ENCODE measurements at places on chromosomes 6 and 20.

GRCh38 chr6:42710316-42710715 is 12.1 kb downstream of the PRPH2 start:
- no peak for DNase-seq

GRCh38 chr6:116157391-116157790 is 31.5 kb upstream of the COL10A1 start:
- no peak for DNase-seq

- DNase-seq = no peak
Measured at GRCh38 chr20:37737826-37738420, 44.1 kb downstream of the CTNNBL1 start.

DNA sequence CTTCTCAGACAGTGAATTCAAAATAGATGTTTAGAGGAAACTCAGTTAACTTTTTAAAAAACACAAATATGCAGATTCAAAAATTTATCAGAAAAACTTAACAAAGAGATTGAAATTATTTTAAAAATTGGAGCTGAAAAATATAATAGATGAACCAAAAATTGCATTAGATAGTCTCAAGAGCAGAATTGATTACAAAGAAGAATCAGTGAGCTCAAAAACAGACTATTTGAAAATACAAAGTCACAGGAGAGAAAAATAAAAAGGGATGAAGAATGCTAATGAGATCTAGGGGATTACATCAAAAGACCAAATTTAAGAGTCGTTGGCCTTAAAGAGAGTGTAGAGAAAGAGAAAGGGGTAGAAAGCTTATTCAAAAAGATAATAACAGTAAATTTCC is 700.5 kb downstream of the COL12A1 start:
- no peak for DNase-seq

DNA sequence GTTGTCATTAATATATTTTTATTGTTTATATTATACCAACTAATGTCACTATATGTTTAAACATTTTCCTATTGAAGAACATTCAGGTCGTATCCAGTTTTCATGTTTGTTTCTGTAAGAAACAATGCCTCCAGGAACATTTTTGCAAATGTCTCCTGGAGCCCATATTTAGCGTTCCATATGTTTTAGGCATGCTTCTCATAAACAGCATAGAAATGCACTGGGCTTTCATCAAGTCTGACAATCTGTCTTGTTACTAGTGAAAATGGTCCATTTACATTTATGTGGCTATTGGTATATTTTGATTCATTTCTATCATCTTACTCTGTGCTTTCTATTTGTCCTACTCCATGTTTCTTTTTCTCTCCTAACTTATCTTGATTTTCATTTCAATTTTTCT is 431.7 kb downstream of the TFAP2A start:
- no peak for DNase-seq

DNA sequence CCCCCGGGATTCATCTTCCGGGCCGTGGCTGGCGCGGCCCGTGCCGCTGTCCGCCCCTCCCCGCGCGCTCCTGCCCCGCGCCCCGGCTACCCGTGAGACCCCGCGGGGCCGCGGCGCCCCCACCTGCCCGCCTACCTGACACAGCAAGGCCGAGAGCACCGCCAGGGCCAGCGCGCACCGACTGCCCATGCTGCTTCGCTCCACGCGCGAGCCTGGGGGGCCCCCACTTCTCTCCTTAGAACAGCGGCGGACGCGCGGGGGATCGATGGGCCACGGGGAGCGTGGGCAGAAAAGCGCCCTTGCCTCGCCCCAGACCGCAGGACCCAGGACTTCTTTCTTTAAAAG is 955 bp downstream of the DLL1 start:
- no peak for DNase-seq

- no peak for DNase-seq
Measured at GRCh38 chr6:134464690-134465411, 146.9 kb upstream of the SGK1 start.

- no peak for DNase-seq
Measured at GRCh38 chr6:32208996-32209395, 14.9 kb downstream of the NOTCH4 start.

- DNase-seq = peak; percentile 91
Measured at GRCh38 chr20:46117704-46118467, at the start of gene CD40. Gene CD40, plus strand, starts transcription at chr20:46118314. Its CDS starts 30 bp downstream, at chr20:46118344.

DNA sequence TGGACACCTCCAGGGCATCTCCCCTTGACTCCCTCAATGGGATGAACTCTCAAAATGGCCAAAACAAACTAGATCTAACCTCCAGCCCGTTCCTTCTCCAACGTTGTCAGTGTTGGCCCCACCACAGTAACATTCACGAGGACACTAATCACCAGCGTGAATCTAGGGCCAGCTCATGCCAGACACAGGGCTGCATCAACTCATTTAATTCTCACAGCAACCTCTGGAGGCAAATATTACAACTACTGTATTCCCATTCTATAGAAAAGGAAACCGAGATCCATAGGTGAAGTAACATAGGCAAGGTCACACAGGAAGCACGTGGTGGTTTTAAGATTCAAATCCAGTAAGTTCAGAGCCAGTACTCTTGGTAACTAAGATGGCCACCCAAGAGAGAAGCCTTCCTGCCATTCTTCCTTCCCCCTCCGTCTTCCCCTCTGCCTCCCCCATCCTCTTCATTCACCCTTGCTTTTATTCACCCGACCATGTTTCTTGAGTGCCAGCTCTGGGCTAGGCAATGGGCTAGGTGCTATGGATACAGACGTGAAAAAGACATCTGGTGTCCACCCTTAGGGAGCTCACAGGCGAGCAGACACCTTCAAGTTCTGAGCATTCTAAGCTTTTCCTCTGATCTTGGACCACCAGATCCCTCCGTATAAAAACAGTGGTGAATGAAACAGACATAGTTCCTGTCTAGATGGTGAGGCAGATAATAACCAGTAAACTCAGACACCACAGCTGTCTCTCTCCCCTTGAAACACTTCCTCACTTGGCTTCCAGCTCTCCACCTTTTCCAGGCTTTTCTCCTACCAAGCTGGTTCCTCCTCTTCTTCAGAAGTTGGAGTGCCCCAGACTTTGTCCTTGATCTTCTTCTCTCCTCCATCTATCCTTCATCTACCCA is 9.6 kb downstream of the CCM2L start:
- DNase-seq = no peak

DNA sequence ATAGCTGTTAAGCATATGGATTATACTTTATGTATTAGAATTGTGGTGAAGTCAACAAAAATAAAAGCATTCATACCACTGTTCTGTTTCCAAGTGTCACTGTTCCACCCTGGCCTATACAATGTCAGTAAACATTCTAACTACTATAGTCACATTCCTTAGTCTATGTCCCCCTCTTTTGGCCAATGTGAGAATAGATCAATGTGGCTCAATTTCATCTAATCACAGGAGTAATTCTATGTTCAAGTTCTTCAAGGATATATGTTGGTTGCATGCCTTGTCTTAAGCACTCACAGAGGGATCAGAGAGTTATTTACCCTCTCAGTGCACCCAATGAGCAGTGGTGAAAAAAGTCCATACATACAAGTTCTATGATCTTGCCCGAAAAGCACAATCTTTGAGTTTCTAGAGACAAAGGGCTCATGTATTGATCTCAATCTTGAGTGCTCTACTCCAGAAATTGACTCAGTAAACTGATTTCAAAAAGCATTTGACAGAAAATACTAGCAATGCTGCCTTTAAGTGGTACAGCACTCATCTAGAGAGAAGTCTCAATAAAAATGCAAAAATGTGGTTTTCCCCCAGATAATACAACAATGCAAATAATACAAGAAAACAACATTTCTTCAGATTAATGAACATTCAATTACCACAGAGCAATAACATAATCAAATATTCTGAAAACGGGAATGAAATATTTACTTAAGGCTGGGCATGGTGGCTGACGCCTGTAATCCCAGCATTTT is 16.5 kb downstream of the SMLR1 start:
- DNase-seq = no peak

- DNase-seq = no peak
Measured at GRCh38 chr6:44800784-44801592, 413.5 kb downstream of the CDC5L start.

DNA sequence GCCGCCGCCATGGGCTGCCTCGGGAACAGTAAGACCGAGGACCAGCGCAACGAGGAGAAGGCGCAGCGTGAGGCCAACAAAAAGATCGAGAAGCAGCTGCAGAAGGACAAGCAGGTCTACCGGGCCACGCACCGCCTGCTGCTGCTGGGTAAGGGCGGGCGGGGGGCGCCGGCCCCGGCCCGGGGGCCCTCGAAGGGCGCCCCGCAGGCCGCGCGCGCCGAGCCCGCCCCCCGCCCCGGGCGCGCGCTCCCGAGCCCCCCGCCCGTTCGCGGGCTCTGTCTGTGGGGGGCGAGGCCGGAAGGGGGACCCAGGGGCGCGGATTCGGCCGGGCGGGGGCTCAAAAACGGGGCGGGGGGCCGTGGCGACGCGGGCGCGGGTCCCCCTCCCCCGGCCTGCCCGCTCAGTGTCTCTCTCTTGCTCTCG is 39.2 kb downstream of the GNAS start:
- DNase-seq = peak; percentile 45

DNA sequence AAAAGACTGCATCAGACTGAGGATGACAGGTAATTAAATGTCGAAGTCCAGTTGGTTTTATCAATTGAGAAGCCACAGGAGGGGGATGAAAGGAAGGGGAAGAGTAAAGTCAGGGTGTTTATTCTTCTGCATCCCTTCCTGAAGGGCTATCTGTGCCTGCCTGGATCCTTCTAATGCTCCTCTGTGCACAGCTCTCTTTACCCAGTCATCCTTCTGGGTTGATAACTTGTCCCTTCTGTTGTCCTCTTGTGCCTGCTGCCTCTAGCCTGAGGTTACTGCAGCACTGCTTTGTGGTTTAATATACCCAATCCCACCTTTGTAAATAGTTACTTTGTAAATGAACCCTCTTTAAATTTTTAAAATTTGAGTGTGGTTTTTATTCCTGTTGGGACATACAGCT is 1127.3 kb downstream of the EPHA7 start:
- no peak for DNase-seq

DNA sequence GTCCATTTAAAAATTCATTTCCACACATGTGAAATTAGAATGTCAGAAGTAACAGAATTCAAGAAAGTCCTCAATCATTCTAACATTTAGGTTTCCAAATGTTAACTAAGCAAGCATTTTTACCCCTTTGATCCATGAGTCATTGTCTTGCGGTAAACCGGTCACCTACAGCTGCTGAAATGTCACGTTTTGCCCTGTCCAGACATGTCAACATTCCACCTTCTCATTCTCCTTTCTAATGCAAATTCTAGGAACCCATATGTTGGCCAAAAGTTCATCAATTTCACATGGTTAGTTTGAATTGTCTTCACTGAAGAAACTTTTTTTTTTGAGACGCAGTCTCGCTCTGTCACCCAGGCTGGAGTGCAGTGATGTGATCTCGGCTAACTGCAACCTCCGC is 117.2 kb downstream of the IPCEF1 start:
- no peak for DNase-seq

DNA sequence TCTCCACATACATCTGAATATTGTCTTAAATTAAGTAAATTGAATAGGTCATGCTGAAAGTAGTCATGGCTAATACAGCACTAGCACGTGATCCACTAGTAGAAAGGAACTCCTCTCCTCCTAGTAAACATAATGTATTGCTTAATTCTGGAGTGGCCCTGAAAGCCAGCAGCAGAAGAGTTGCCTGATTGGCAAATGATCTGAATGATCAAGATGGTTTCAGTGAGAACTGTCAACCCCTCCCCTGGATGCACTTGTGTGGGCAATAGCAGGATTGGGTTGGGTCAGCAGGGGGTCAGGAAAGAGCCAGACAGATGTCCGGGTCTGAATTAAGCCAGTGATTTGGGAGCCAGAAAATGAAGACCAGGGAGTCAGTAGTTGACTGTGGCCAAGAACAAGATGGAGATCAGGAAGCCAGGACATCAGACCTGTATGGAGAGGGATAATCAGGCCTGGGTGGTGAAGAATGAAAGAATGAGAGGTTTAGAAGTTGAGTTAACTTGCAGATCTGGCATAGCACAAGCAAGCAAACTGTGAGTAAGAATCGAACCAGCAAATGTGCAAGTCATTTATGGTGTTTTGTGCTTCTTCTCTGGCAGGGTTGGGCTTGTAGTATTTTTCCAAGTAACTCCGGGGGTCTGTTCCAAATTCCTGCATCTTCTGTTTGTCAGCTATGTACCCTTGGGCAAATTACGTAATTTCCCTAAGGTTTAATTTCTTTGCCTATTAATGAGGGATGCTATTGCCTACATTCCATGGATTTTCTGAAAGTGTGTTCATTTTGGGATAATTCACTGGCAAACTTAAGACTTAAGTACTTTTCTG is 304.9 kb downstream of the CD109 start:
- no peak for DNase-seq

- no peak for DNase-seq
Measured at GRCh38 chr6:18242062-18242851, 22.1 kb downstream of the DEK start.

- DNase-seq = no peak
Measured at GRCh38 chr20:43959079-43959919, 44.6 kb downstream of the TOX2 start.

DNA sequence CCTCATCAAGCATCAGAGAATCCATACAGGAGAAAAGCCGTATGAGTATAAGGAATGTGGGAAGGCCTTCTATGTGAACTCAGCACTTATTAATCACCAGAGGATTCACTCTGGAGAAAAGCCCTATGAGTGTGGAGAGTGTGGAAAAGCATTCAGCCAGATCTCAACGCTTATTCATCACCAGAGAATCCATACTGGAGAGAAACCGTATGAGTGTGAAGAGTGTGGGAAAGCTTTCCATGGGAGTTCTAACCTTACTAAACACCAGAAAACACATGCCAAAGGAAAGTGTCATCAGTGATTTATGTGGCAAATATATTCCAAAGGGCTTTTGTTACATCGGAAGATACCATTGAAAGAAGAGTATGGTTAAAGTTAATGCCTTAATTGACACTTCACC is 25.4 kb downstream of the ZKSCAN8 start:
- no peak for DNase-seq

- no peak for DNase-seq
Measured at GRCh38 chr20:47244451-47244850, 112.0 kb downstream of the ZMYND8 start.

Data from cerebellum (tissue), 4 donors.